ENCODE measurements at places on chromosomes 5 and 9.

DNA sequence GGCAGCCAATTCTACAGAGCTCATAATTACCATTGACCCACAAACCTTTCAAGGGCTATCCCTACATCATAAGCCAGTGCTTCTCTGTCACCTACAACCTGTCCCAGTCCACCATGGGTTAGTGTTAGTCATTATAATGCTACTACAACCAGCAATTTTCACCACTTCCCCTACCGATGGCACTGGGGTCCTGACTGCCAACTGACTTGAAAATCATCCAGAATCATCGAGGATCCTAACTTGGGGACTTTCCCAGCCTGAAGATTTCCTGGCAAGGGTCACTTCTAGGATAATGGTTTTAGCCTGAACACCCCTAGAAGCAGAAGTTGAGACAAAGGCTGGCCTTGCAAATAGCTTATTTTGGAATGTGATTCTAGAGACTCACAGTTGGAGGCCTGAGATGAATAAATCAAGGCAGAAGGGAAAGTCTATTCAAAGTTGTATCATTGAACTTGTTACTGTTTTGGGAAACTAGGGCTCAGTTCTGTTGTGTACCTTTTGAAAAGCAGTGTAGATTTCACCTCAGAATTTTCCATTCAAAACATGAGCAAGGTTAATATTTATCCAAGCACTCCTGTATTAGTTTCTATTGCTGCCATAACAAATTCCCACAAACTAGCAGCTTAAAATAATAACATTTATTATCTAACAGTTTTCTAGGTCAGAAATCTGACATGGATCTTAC lies 633.0 kb downstream of the LRRC70 start:
- DNase-seq, result no peak

DNA sequence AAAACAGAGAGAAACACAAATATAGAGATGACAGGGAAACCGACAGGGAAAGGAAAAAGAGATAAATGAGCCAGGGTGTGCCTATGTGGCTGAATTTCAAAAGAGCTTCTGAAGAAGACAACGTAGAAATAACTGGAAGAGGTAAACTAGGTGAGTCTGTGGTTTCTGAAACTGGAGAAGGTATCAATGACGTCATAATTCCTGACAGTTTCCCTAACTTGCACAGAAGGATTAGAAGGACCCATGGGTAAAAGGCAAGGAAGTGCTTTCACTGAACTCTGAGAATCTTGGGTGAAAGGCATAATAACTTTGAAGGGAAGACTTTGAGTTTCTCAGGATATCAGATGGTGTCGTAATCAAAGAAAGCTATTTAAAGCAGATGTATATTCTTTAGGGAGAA lies 790.8 kb upstream of the NUDT12 start:
- no peak for DNase-seq

DNA sequence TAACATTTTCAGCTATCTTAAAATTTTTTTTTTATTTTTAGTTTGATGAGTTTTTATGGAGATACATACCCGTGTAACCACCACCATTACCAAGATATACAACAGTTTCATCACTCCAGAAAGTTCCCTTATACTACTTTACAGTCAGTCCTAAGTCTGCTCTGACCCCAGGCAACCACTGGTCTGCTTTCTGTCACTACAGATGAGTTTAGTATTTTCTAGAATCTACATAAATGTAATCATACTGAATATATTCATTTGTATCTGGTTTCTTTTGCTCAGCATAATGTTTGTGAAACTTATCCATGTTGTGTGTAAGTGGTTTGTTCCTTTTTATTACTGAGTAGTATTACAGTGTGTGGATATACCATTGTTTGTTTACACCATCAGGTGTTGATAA lies 127.8 kb downstream of the GAS1 start:
- DNase-seq, result no peak

- DNase-seq, result no peak
These were observed 13.6 kb downstream of the CSF2 start for GRCh38 chr5:132087176-132087575.

- no peak for DNase-seq
These were observed 420.5 kb downstream of the EBF1 start for GRCh38 chr5:158679221-158679641.

DNA sequence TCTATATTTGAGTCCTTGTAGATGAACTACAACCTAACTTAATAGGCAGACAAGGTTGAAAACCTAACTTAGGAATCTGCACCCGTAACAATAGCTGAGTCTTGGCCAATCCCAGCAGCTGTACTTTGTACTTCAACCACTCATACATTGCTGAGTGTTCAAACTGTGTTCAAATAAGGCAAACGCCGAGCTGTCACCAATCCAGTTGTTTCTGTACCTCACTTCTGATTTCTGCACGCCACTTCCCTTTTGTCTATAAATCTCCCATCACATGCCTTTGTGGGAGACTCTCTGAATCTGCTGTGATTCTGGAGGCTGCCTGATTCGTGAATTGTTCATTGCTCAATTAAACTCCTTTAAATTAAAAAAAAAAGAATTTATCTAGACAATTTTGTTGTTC lies 167.8 kb upstream of the TUT7 start:
- DNase-seq, result no peak

DNA sequence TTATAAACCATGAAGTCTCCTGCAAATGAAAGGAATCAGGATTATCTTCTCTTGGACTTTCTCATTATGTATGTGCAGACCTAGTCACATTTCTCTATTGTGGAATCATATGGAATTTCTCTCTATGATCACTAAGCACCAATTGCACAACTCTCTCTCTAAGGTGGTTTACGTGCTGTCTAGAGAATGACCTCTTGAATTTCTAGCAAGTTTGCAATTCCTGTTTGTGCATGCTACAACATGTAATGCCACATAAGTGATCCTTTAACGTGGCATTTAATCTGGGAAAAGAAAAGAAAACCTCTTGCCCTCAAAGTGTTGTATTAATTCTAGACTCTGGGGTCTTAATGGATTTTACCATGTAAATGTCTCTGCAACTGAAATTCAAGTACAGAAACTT lies 5.0 kb upstream of the PPP2R2B start:
- DNase-seq, result no peak

DNA sequence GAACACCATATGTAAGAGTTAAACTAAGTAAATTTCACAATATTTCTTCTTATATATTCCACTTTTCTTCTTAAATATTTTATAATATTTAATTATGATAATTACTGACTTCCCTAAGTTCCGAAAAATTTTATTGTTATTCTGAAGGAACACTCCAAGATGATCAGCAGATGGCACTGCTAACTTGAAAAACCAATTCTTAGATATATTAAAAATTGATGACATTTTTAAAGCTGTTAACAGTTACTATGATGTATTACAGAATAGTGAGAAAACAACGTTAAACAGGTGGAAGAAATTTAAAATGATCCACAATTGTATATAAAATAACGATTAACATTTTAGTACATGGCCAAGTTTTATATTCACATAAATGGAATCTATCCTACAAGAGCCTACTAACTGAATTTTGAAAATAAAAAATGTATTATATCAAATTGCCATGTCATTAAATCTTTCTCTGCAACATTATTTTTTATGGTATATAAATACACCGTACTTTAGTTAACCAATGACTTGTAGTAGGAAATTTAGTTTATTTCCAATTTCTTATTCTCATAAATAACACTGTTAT lies 30.1 kb upstream of the MUSK start:
- DNase-seq, result no peak

- no peak for DNase-seq
These were observed 286.6 kb downstream of the CRB2 start for GRCh38 chr9:123642291-123643278.

- no peak for DNase-seq
These were observed 26.0 kb downstream of the ZCCHC7 start for GRCh38 chr9:37146410-37146809.

DNA sequence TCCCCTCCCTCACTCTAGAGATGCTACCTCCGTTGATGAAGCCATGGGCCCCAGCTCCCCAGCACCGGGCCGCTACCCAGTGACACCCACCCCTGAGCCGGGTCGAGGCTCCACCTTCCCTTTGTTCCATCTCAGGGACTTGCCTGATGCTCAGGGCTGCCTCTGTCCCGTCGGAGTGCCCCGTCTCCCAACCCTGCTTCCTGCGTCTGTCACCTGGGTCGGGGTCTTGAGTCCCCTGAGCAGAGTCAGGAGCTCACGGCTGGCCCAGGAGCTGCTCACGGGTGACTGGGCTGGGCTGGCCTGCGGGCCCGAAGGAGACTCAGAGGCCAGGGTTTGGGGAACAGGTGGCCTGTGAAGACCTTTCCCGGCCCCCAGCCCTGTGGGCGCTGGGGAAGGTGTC lies 85.3 kb downstream of the KCNT1 start:
- DNase-seq, result no peak

DNA sequence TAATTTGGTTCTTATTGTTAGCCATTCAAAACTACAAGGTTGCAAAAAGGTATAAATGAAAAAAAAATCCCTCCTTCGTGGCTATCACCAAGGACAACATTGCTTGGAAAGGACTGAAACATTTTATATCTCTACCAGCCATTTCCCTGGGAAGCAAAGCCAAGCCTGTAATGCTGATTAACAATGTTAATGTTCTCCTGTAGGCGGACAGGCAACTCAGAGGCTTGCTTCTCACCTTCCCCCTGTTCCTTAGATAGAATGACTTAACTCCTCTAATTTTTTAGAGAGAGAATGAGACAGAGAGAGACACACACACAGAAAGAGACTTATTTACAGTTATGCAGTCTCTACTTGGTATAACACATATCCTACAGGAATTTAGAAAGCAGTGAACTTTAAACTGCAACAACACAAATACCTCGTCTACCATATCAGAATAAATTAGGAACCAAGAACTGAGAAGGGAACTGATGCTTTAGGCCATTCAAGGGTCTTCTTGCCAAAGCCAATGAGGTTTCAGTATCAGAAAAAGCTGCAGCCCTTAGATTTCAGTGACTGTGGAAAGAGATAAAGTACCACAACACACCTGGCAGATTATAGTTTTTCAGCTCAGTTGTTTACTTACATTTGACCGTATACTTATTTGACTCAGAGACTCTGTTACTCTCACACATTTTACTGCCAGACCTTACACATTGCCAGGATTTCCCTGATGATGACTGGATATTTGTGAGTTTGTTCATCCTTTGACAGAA lies 20.9 kb upstream of the MAN2A1 start:
- DNase-seq, result no peak

- no peak for DNase-seq
These were observed 52.5 kb downstream of the OTULIN start for GRCh38 chr5:14716755-14717752.

- no peak for DNase-seq
These were observed 1536.2 kb upstream of the CDH9 start for GRCh38 chr5:28574606-28575005.

- DNase-seq, result no peak
These were observed 49.0 kb downstream of the FOXI1 start for GRCh38 chr5:170154744-170155143.

- DNase-seq, result no peak
These were observed 658.2 kb upstream of the DMAC1 start for GRCh38 chr9:8457816-8458215.

DNA sequence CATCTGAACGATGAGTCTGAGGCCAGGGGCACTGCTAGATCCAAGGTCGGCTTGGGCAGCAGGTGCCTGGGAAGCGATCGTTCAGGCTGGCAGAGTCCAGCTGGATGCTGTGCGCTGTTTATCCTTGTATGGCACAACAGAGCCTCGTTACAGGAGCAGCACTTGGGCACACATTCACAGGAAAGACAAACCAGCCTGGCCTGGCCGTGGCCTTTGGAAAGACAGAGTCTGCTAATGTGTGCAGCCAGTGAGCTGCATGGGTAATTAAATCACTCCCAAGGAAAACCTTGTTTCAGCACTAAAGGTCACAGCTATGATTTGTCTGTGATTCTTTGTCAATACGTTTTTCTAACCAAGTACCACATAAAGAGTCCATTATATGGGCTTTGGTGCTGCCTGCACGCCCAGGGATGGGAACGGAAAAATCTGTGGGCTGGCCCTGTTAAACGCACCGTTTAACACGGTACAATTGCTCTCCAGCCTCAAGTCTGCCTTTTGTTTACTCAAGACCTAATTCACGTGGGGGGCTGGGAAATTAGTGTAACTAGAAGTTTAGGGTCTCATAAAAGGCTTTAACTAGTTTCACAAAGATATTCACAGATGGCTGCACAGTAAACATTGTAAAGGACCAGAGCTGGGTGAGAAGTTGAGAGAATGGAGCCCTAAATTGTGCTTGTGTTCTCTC lies 509.3 kb downstream of the KDM4C start:
- no peak for DNase-seq

DNA sequence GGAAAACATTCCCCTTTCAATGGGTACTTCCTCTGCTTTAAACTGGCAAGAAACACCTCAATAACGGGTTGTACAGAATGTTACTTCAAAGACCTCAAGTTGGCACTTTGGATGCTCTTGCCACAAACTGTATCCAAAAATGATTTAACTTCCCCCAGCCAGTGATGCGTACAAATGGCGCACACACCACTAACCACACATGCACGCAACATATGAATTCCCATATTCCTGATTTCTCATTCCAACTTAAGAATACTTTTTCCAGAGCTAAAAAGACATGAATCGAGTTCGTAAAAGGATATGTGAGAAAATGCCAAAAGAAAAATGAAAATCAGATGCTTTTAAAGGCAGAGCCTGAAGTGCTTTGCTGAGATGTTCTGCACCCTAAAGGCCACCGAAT lies 388.0 kb upstream of the PIK3R1 start:
- no peak for DNase-seq

DNA sequence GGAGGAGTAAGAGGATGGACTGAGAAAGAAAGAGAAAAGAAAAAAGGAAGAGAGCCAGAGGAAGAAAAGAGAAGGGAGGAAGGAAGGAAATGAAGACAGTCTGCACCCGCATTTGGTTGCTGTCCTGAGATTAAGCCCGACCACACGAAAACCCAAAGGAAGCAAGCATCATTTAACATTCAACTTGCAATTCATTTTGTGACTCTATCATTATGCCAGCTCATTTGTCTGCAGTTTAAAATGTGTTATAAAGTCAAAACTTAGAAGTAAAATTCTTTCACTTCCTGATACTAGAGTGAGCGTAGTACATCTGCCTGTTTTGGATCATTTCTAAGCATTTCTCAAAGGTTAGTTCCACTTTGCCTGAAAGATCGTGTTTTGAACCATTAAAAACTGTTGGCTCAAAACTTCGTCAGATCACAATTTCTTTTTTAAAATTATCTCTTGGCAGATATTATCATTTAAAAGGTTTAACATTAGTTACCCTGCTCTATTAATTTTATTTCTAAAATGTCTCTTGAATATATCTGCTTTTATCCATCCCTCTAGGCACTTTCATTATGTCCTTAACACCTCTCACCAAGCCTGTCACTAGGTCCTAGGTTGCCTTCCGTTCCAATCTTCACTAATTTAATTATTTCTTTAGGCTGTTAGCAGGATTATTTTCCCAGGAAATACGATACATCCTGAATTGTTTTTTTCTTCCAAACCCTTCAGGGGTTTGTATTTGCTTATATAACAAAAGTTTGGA lies 240.9 kb downstream of the TLE4 start:
- DNase-seq, result no peak

GRCh38 chr5:1706428-1706827 lies 93.2 kb downstream of the MRPL36 start:
- DNase-seq, result no peak

GRCh38 chr5:77546-77945 lies 14.4 kb upstream of the PLEKHG4B start:
- DNase-seq, result no peak

- DNase-seq, result no peak
These were observed 56.8 kb downstream of the LIX1 start for GRCh38 chr5:97085459-97086181.

All from vagina (tissue), 2 donors.